GM23248 (cell line): ENCODE measurements at places on chromosomes 1 and 21. TPM values are rescaled to one million over a fixed set of nuclear protein-coding genes. Genes with fewer than 3 reads are reported as not detected.
A peak's percentile ranks its signal among the peaks of the same experiment; 100 is the strongest.

DNA sequence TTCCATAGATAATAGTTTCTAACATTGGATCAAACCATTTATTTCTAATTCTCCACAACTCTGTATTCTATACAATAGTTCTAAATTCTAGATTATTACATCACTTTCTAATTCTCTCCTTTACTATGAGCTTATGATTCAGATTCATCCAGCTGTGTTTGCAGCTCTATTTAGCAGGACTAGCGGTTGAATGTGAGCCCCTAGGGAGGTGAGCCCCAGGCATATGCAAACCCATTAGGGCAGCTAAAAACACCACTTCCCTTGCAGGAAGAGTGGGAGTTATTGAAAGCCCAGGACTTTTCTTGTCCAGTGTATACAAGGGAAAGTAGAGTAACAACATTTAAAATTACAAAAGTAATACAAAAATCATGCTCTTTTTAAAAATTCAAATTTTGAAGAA lies 56.9 kb downstream of the KRTAP19-8 start:
- DNase-seq, result no peak

DNA sequence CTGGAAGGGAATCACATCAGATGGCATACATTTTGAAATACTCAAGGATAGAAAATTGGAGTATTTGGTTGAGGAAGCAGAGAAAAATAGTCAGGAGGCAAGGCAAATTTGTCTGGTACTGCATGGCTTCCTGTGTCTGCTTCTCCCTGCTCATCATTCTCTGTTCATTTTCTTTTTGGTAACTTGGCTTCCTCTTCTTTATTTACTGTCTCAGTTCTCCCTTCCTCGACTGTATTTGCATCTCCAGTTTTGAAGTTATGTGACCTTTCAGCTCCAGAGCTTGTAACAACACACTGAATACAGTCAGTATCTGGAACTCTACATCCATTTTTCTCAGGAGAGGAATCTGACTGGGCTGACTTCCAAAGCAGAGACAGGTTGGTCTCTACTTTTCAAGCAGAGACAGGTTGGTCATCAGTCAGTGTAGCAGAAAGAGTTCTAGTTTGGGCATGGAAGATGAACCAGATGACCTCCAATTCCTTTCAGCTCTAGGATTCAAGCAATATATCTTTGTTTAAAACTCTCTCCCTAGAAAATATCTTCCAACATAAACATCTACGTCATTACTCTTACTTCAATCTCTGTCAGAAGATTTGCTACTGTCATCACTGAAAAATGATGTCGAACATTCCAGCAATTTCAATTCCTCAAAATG lies 571.2 kb downstream of the ADGRL2 start:
- no peak for DNase-seq

DNA sequence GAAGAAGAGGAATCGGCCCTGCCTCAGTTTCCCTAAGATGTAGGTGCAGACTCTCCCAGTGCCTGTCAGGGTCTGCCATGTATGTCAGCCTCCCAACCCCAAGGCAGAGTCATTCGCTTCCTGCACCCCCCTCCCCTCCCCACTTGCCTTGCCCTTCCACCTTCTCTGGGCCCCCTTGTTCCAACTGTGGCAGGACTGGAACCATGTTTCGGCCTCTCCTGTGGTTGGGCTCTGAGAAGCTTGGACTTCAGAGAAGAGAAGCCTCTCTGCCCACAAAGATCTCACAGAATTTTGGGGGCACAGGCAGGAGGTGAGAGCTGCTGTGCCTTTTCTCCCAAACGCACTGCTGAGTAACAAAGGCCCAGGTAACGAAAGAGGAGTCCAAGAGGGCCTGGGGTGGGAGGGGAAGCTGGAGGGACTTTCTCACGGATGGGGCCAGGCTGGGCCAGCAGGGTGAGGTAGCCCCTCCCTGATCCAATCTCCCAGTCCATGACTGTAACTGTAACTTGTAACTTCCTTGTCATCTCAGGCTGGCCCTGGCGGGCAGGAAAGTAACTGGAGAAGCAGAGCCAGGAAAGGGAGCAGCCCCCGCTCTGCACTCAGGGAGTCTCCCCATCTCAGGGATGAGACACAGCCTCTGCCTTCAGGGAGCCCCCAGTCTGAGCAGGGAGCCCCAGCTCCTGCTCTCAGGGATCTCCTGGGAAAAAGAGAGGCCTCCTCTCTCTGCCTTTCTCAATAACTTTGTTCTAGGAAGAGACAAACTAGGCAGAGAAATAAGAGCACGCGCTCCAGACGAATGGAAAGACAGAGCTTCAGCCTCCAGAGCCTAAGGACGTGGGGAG lies 11.3 kb downstream of the CRABP2 start:
- DNase-seq, result peak; percentile 21

DNA sequence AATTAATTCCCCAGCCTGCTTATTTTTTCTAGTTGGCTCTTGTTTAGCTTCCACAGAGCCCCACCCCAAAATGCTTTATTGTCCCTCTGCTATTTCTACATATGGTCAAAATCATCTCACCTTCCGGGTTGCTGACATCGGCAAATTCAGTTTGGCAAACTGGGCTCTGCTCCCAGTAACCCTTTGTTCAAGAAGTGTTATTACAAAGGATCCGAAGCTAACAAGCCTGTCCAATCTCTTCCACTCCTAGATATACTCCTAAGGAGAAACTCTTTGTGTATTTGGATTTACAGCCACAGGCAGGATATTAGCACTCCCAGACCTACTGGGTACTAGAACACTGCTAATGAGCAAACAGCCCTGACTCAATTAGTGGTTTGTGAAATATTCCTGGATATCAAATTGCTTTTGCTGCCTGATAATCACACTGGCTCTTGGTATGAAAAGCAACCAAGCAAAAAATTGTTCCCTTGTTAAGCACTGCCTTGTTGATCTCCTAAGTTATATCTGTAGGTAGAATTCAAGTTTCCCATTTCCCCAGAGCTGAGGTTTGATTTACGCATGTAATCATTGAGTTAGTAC lies 4.0 kb downstream of the JUN start:
- peak; percentile 67 for DNase-seq

Gene FCER1G
- total RNA-seq, result not detected in 2 replicates

GRCh38 chr1:6795661-6796060 lies 10.4 kb downstream of the CAMTA1 start:
- peak; percentile 69 for DNase-seq

- peak; percentile 75 for DNase-seq
Observed at GRCh38 chr21:43361493-43362296, 65.2 kb downstream of the SIK1 start.

Gene SMIM34
- total RNA-seq, result not detected in 2 replicates

Gene TRIM46
- 3.4 TPM in 2 replicates for total RNA-seq

DNA sequence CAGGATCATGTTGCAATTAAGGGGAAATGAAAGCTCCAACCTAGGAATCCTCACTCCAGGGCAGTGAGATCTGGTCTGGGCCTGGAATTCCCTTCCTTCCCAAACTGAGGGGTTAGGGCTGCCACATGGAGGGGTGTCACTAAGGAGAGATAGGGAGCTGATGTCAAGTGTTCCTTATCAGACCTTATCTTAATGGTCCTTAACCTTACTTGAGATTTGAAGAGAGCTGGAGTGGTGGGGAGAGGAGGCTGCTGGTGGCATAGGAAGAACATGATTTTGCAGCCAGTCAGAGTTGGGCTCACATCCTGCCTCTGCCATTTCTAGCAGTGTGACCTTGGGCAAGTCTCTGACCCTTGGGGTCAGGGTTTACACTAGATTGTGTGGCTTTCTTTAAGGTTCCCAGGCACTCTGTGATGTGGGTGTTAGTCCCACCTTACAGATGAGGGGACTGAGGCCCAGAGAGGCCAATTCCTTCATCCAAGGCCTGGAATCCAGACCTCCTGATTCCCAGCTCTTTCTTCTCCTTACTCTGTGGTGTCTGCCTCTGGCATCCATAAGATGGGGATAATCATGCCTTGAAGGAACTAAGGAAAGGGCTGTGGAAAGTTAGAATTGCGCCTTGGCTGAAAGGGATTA lies 56.3 kb upstream of the SYNC start:
- no peak for DNase-seq

DNA sequence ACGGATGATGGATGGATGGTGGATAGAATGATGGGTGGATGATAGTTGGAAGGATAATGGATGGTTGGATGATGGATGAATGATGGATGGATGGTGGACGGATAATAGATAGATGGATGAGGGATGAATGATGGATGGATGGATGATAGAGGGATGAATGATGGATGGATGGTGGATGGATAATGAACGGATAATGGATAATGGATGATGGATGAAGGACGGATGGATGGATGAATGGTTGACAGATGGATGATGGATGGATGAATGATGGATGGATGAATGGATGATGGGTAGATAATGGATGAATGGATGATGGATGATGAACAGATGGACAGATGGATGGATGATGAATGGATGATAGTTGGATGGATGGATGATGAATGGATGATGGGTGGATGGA lies 255.1 kb downstream of the NPHP4 start:
- DNase-seq, result no peak
